ENCODE measurements at places on chromosomes 1 and 21. TPM values are rescaled to one million over a fixed set of nuclear protein-coding genes. Genes with fewer than 3 reads are reported as not detected.

DNA sequence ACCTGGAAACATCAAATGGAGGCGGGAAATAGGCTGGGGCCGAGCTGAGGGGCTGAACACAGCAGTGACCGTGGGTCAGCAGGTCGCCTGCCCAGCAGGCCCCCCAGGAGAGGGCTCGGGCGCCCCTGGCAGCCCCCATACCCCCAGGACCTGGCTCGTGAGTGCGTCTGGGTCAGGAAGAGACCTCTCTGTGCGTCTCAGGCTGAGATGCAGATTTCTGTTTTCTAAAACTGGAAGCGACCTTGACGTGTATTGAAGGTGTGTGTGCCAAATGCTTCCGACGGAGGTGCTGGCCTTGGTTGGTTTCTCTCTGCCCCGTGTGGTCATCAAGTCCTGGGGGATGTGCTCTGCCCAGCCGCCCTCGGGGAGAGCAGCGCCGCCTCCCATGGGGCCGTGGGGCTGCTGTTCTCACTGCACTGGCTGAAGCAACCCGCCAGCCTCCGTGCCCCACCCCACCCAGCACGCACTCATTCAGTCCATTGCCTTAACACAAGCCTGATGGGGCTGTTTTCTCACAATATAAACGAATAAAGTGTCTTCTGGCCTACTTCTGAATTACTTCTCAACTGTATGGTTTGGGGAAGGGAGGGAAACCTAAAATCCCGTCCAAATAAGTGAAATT lies 7.4 kb downstream of the PEX10 start:
- DNase-seq, result no peak

Gene MEX3A
- 0.24 TPM for total RNA-seq

- no peak for DNase-seq
These were observed 59.8 kb downstream of the GPR88 start for GRCh38 chr1:100597784-100598183.

Gene TCHHL1
- total RNA-seq, result not detected

DNA sequence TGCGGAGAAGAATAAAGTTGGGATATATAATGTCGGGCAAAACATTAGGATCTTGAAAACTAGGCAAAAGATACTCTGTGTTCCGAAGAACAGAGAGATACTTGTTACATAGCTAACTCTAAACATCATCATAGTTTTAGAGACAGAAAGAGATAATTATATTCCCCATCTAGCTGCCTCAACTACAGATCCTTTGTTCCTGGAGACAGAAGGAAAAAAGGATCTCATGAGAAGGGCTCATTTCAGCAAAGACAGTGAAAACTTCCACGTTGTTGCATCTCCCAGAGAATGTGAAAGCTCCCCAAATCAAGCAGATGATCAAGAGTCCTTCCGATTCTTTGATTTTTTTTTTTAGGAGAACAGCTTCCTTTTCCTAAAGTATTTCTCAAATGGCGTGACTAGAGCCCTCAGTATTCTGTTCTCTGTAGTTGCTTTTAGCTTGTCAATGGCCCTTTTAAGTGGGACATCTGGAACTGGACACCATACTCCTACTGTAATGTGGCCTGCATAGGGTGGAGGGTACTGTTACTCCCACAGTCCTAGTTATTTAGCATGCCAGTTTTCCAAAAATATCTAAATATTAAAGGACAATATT lies 1048.2 kb downstream of the TTLL7 start:
- no peak for DNase-seq
